Astrocyte of the spinal cord (primary cell): ENCODE measurements at places on chromosomes 1 and 21.

DNA sequence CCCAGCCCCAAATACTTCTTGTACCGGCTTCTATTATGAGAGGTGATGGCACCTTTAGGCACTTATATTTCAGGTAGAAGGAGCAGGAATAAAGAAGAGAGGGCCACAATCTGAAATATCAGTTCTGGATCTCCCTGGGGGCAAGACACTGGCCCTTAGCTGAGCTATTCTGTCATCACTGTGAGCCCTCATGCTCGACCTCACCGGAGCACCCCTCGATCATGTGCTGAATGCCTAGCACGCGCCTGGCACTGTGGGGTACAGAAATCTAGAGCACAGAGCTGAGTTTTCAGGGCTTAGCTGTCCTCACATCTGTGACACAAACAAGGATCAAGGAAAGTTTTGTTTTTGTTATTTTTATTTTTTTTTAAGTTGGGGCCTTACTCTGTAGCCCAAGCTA lies 7.6 kb upstream of the MX1 start:
- no peak for DNase-seq

DNA sequence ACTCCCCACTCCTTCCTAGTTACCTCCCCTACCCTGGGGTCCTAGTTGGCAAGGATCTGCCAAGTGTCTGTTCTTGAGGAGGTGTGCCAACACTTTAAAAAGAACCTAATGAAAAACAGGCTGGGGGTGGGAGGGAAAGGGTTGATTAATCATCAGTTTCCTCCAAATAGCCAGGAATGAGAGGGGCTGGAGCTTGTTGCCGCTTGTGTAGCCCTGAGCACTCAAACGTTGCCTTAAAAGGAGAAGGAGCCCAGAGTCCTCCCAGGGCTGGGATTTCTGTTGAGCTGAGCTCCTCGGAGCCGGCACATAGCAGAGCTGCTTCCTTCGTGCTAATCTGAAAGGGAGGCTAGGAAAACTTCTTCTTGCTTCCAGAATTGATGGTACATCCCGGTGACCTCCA lies 15.9 kb downstream of the SHISA4 start:
- peak; percentile 84 for DNase-seq

DNA sequence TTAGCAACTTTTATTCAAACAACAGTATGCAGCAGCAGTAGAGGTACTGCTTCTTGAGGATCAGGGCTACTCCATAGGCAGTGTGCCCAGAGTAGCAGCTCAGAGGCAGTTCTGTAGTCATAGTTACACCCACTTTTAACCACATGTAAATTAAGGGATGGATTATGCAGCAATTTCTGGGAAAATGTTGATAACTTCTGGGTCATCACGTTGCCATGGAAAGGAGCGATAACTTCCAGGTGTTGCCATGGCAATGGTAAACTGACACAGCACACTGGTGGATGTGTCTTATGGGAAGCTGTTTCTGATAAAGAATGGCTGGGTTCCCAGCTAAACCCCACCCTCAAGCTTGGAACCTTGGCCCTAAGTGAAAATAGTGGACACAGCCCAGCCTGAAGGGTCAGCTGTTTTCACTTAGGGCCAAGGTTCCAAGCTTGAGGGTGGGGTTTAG lies 29.0 kb upstream of the PLA2G2A start:
- peak; percentile 1 for DNase-seq

DNA sequence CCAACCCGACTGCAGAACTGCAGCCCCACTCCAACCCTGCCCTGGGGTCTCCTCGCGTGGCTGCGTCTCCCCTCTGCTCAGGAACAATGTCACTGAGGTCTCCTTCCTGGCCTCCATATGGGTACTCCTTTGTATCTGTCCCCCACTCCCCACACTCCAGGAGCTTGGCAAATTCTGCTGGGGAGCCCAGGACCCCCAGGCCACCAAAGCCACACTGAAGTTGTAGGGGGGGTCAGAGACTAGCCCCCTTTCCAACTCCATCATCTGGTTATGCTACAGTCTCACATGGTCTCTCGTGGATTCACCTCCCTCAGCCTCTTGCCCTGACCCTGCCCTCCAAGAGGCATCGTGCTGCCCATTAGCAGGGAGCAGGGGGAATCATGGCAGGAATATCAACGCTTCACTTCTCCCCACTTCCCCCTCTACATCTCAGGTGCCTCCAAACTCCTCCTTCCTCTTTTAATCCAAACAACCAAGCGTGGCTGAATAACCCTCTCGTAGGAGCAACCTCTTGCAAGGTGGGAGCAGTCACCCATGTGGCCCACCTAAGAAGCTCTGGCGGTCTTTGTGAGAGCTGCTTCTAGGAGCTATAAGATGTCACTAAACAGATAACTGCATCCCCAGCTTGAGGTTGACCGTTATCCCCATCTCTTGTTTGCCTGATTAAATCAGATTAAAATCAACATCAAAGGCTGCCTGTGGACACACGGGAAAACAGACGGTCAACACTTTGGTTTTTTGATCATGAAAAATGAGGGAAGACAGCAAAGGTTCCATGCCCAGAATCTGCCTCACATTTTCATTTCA lies 86.4 kb downstream of the MIS18A start:
- DNase-seq: no peak

DNA sequence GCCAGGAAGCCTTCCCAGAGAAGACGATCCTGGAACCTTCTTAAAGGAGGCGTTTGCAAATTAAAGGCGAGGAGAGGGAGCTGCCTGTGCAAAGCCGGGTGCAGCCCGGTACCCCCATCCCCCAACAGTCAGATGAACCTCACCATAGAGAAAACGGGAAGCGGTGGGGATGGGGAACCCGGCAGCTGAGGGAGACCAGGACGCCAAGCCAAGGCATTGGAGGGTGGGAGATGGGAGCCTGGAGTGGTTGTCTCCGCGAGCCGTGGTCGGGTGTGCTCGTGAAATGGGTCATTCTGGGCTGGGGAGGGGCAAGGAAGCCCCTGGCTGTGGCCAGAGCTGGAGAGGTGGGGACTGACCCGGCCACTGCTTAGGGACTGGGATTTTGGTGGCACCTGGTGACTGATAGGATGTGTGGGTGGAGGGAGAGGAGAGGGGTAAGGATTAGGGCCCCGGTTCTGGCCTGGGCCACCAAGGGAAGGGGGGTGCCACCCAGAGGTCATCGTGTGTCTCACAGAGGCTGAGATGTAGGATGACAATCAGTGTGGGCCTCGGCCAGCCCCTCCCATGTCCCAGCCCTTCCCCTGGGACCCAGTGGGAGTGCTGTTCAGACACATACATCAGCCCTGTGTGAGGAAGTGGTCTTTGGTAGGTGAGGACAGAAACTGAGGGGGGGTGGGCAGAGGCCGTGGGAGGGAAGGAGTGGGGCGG lies 676 bp upstream of the PADI2 start:
- DNase-seq: no peak

- DNase-seq: no peak
These were observed 246.0 kb downstream of the TRABD2B start for GRCh38 chr1:47751193-47751592.

DNA sequence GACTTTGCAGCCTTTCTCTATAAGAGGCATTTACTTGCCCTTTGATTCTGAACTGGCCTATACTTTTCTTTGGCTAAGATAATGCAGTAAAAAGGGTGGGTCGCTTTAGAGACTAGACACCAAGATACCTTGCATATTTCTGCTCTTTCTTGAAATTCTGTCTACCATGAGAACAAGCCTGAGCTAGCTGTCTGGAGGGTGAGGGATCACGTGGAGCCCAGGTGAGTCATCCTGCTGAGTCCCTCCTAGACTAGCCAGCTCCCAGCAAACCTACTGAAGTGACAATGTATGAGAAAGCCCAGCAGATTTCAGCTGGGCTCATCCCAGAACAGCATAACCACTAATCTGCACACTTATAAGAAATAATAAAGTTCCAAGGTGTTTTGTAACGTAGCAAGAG lies 408.0 kb upstream of the KAZN start:
- peak; percentile 15 for DNase-seq

- no peak for DNase-seq
These were observed 13.5 kb upstream of the SETDB1 start for GRCh38 chr1:150912623-150913022.

GRCh38 chr1:1599935-1600860 lies at the start of gene FNDC10:
Gene FNDC10, minus strand, starts transcription at chr1:1600135. Its CDS starts 120 bp downstream, at chr1:1600015.
- no peak for DNase-seq

- DNase-seq: no peak
These were observed 1.3 kb downstream of the SLC41A1 start for GRCh38 chr1:205811660-205812059.

GRCh38 chr1:75484789-75485188 lies 126.1 kb downstream of the SLC44A5 start:
- DNase-seq: no peak

GRCh38 chr21:46038871-46039397 lies 57.4 kb downstream of the COL6A1 start:
- DNase-seq: peak; percentile 92

- peak; percentile 83 for DNase-seq
These were observed at the start of gene BTG2 for GRCh38 chr1:203304919-203305808. Gene BTG2, plus strand, starts transcription at chr1:203305519. Its CDS starts 88 bp downstream, at chr1:203305607.

GRCh38 chr1:211788626-211789025 lies 41.9 kb downstream of the LPGAT1 start:
- peak; percentile 13 for DNase-seq

DNA sequence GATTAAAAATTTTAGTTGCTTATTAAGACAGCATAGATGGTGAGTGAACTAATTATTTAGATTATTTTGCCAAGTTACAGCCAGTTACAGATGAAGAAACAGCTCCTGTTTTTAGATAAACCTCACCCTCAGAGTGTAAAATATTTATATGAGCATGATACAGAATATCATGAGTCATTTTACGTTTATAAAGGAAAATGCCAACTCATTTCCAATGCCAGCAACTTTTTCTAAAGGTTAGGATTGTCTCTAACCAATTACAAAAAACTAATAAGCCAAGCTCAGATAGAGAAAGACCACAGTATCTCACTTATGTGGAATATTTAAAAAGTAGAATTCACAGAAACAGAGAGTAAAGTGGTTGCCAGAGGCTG lies 590.1 kb downstream of the LTN1 start:
- no peak for DNase-seq

GRCh38 chr1:9426291-9426711 lies 113.0 kb upstream of the SLC25A33 start:
- no peak for DNase-seq

DNA sequence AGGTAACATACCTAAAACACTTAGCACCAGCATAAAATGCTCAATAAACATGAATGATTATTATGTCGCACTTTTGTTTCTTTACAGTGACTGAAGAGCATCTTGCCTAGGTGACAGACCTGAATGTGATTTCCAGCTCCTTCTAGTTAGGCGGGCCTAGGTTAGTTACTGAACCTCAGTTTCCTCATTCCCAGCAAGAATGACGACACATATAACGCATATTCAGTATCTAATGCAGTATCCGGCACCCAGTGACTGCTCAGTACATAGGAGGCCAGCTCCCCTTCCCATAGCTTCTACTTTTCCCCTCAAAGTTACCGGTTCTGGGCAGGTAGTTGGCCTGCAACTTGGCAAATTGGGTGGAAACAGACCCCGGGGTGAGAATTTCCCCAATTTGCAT lies 763 bp downstream of the AUNIP start:
- DNase-seq: no peak

- DNase-seq: peak; percentile 92
These were observed 22.7 kb upstream of the TRIM67 start for GRCh38 chr1:231139125-231139649.

- DNase-seq: no peak
These were observed 15.0 kb downstream of the SKI start for GRCh38 chr1:2242814-2243725.

- DNase-seq: no peak
These were observed 30.0 kb upstream of the RBM15 start for GRCh38 chr1:110309139-110309538.

GRCh38 chr1:43220905-43221778 lies 48.6 kb upstream of the TMEM125 start:
- DNase-seq: no peak

DNA sequence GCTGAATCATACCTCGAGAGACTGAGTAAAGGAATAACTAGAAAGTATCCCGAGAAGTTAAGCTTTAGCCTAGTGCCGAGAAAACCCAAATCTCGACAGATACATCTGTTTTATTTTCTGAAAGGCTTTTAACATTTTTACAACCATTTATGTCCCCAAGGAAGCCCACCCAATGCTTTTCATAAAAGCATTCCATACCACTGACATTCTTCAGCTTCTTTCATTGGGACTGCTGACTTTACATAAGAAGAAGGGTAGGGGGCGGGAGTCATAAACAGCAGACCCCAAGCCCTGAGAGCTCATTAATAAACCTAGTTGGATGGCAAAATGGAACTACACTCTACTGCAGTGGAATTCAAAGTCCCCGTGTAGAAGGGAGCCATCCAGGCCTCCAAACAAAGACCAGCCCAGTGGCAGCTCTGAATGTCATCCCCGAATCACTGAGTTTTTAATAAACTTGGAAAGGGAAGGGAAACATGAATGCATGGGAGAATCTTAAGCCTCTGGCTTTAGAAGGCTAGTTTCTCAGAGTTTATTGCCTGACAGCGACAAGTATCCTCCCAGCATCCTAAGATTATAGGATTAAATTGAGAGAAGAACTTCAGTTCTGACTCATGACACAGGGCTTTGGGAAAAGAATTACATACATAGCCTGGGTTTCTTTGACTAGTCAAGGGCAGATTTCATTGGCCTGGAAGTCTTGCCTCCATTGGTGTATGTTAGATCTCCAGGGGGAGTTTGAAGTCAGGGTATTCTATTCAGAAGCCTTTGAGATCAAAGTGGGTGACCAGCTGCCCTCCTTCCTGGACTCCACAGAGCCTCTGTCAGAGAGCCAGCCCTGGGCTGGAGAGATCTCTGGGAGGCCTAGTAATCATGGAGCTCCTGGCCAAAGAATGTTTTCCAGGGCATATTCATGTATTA lies 3.7 kb downstream of the ATF3 start:
- no peak for DNase-seq

GRCh38 chr1:22420455-22421053 lies 31.1 kb upstream of the ZBTB40 start:
- peak; percentile 70 for DNase-seq

DNA sequence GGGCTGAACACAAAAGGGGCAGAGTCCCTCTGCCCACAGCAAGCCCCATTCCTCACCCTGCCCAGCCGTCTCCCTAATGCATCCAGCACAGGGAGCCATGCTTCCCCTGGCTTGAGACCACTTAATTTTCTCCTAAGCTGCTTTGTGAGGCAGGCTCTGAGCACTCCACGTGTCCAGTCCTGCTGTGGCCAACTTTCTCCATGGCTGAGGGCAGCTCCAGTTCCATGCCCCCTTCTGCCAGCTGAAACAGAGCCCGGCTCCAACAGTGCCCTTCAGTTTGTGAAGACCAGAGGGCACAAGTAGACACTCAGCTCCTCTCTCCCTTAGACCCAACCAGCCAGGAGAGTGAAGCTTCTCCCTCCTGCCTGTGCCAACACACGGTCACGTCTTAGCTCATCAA lies 33.8 kb downstream of the PLEKHA6 start:
- DNase-seq: no peak

DNA sequence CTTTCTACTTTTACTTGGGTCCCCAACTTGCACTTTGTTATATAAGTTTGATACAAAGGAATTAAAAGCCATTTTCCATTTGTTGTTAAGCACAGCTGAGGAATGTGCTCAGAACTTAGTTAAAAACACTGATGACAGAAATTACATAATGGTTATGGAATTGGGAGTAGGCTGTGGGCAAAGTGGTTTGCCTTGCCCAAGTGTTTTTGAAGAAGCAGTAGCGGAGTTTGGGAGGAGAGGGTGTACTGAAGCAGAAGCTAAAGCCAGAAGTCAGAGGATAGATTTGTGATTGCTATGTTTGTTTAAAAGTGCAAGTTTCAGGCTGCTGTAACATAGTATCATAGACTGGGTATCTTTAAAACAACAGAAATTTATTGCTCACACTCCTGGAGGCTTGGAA lies 391.8 kb downstream of the DUSP10 start:
- no peak for DNase-seq
